ENCODE measurements at places on chromosomes 11 and 22. TPM values are rescaled to one million over a fixed set of nuclear protein-coding genes. Genes with fewer than 3 reads are reported as not detected.

DNA sequence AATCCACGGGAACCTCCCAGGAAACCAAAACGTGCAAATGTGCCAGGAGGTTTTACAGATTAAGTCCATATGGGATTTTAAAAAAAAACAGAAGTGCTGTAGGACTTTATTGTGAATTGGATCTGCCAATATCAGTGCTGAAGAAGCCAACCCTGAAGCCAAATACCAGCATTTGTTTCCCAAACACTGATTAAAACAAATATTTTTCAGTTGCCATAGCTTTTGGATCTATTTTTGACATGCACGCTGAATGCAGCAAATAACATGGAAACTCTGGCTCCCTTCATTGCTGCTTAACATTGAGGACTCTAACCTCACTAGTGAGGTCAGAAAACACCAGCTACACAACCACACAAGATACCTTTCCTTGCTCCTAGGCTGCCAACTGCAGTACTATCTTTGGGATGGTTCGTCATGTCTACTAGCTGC lies 28.4 kb upstream of the SIK2 start:
- H3K4me1 ChIP-seq = peaks cover 17% of the 10 kb centered on the region
- no peak for DNase-seq
- H3K4me3 ChIP-seq = no peak overlapping the region
- no peaks in the 10 kb centered on the region for H3K27me3 ChIP-seq
- no peaks in the 10 kb centered on the region for H3K36me3 ChIP-seq

DNA sequence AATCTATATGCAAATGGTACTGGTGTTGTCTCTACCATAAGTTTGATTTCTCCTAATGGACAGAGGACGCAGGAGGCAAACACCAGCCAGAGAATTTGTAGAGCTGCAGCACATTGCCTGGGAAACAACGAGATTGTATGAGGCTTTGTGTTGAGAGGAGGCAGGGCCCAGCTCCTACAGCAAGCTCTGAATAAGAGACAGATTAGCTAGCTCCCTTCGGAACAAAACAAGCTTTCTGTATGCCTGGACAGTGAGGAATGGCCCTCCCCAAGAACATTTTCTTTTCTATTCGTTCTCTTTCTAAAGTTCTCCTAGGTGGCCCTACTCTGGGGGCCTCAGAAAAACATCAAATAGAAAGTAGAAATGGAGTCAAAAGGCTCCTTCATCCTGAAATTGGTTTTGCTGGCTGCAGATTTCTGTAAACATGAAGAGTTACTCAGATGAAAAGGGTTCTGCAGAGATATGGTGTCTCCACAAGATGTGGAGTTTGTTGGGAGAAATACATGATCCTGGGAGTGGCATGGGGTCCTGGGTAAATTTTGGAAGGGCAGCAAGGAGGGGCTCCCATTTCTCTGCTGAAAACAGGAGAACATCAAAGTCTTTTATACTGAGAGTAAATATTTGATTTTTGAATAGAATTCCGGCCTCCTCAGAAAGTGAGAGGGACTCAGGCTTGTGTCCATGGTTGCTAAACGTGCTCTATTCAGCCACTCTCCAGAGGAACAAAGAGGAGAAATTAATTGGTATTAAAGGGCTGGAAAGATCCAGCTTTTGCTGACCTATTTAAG lies 6.8 kb upstream of the HEPACAM start:
- no peak for DNase-seq
- no peaks in the 10 kb centered on the region for H3K36me3 ChIP-seq
- H3K27me3 ChIP-seq = no peaks in the 10 kb centered on the region
- H3K4me1 ChIP-seq = no peaks in the 10 kb centered on the region
- H3K4me3 ChIP-seq = no peak overlapping the region
- H3K27ac ChIP-seq = no peak overlapping the region

GRCh38 chr22:41821471-41822316 lies 11.2 kb upstream of the SREBF2 start:
- H3K4me3 ChIP-seq = no peak overlapping the region
- H3K4me1 ChIP-seq = peaks cover 21% of the 10 kb centered on the region
- DNase-seq = no peak
- H3K36me3 ChIP-seq = no peaks in the 10 kb centered on the region

DNA sequence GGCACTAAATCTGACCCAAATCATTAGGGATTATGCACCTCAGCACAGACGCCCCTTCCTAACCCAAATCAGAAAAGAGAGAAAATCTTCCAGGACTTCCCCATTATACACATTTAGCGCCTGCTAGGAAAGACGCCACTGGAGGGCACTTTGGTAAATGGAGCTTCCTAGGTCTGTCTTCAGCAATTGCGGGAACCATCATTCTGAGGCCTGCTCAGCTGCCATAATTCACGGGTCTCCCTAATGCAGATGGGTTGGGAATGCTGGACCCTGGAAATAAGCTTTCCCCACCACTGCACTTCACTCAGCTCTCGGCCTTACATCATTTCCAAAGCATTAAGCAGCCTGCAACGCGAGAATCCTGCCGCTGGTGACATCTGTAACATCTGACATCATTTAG lies 86.2 kb upstream of the OPCML start:
- H3K27me3 ChIP-seq = no peaks in the 10 kb centered on the region
- H3K27ac ChIP-seq = no peak overlapping the region
- no peak overlapping the region for H3K4me3 ChIP-seq
- H3K4me1 ChIP-seq = no peaks in the 10 kb centered on the region

GRCh38 chr22:32218470-32218869 lies 13.6 kb upstream of the RFPL2 start:
- H3K27ac ChIP-seq = no peak overlapping the region
- H3K4me1 ChIP-seq = no peaks in the 10 kb centered on the region
- no peak for DNase-seq
- no peaks in the 10 kb centered on the region for H3K36me3 ChIP-seq
- no peak overlapping the region for H3K4me3 ChIP-seq

- H3K4me3 ChIP-seq = no peak overlapping the region
- peak; percentile 71 for DNase-seq
- no peaks in the 10 kb centered on the region for H3K36me3 ChIP-seq
- H3K4me1 ChIP-seq = peaks cover 61% of the 10 kb centered on the region
- peak overlapping the region; percentile 87 for H3K27ac ChIP-seq
These were observed 10.1 kb downstream of the C11orf91 start for GRCh38 chr11:33690290-33691065.

GRCh38 chr11:34890089-34890488 lies 26.1 kb downstream of the APIP start:
- no peak overlapping the region for H3K27ac ChIP-seq
- H3K27me3 ChIP-seq = no peaks in the 10 kb centered on the region
- no peak for DNase-seq
- H3K4me1 ChIP-seq = peaks cover 7% of the 10 kb centered on the region

GRCh38 chr22:17157714-17158113 lies 1.4 kb downstream of the HDHD5 start:
- no peaks in the 10 kb centered on the region for H3K36me3 ChIP-seq
- H3K4me3 ChIP-seq = no peak overlapping the region
- H3K27me3 ChIP-seq = no peaks in the 10 kb centered on the region

DNA sequence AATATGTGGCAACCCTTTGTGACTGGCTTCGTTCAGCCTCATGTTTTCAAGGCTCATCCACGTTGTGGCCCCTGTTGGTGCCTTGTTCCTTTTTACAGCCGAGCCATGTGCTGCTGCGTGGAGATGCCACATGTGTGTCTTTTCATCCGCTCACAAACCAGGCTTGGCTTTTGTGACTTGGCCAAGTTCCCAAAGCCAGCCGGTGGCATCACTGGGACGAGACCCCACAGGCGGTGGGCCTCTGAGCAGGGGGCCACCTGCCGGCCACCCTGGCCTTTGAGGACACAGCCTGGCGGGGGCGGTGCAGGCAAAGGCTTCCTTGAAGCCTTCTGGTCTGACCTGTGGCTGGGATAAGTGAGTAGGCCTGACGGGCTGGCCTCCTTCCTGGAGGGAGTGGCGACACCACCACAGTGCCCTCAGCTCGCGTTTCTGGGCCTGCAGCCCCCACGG lies 10.5 kb downstream of the GRK2 start:
- H3K4me1 ChIP-seq = peaks cover 59% of the 10 kb centered on the region
- H3K27me3 ChIP-seq = no peaks in the 10 kb centered on the region
- H3K4me3 ChIP-seq = no peak overlapping the region

Gene YPEL4
- 0.26 TPM for total RNA-seq

Gene CDCA5
- 2.3 TPM for total RNA-seq

DNA sequence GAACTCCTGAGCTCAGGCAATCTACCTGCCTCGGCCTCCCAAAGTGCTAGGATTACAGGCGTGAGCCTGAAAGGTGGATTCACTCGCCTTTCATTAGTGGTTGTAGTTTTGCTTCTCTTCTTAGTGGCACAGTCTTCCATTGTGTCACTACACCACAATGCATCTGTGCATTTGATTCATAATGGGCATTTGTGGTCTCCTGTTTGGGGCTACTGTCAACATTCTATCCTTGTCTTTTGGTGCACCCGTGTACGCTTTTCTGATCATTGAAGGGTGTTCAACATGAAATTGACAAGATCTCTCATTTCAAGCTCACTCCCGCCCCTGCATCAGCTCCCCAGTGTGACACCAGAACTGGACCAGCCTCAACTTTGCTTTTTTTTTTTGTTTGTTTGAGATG lies 2.0 kb upstream of the SYT12 start:
- H3K4me3 ChIP-seq = no peak overlapping the region
- no peaks in the 10 kb centered on the region for H3K36me3 ChIP-seq
- DNase-seq = no peak
- no peaks in the 10 kb centered on the region for H3K27me3 ChIP-seq
- H3K27ac ChIP-seq = no peak overlapping the region

GRCh38 chr11:33618351-33618710 lies 82.3 kb downstream of the C11orf91 start:
- H3K27me3 ChIP-seq = no peaks in the 10 kb centered on the region
- no peak overlapping the region for H3K27ac ChIP-seq
- peaks cover 8% of the 10 kb centered on the region for H3K4me1 ChIP-seq
- DNase-seq = no peak
- no peaks in the 10 kb centered on the region for H3K36me3 ChIP-seq

Gene OR2AG1
- not detected for total RNA-seq

DNA sequence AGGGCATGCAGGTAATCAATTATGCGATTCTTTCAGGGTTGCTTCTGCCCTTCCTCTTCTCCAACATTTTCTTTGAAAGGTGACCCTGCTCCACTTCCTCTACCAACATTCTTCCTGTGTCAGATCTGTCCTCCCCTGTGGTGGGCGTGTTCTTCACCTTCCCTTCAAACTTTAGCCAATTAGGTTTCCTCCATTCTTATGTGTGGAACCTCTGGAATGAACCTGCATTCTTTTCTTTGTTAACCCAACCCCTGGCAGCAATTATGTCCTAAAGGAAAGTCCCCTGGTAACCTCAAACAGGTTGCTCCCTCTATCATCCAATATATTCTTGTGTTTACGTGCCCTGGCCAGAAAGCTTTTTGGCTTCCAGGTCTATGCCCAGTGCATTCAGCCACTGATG lies 22.4 kb downstream of the KIRREL3 start:
- H3K27ac ChIP-seq = no peak overlapping the region
- no peak overlapping the region for H3K4me3 ChIP-seq
- H3K4me1 ChIP-seq = no peaks in the 10 kb centered on the region
- no peaks in the 10 kb centered on the region for H3K27me3 ChIP-seq

GRCh38 chr11:30285416-30286121 lies 37.3 kb upstream of the ARL14EP start:
- no peak overlapping the region for H3K4me3 ChIP-seq
- DNase-seq = no peak
- H3K27ac ChIP-seq = no peak overlapping the region
- H3K27me3 ChIP-seq = no peaks in the 10 kb centered on the region

Gene PPFIBP2
- 34.9 TPM for total RNA-seq

Gene CNGA4
- not detected for total RNA-seq

GRCh38 chr22:38966942-38967341 lies 9.5 kb downstream of the APOBEC3A start:
- peaks cover 23% of the 10 kb centered on the region for H3K4me1 ChIP-seq
- no peaks in the 10 kb centered on the region for H3K27me3 ChIP-seq

GRCh38 chr11:125626288-125626950 lies 1.5 kb downstream of the CHEK1 start:
- H3K4me1 ChIP-seq = peaks cover 16% of the 10 kb centered on the region
- H3K27ac ChIP-seq = peak overlapping the region; percentile 99
- H3K4me3 ChIP-seq = peak overlapping the region; percentile 53
- H3K36me3 ChIP-seq = no peaks in the 10 kb centered on the region
- DNase-seq = no peak

- H3K27ac ChIP-seq = no peak overlapping the region
- no peak overlapping the region for H3K4me3 ChIP-seq
- DNase-seq = no peak
These were observed 53.9 kb upstream of the SHISAL1 start for GRCh38 chr22:44366372-44367300.

Gene CD3G
- not detected for total RNA-seq

Gene RPS3
- 1,114 TPM for total RNA-seq

GRCh38 chr22:22754268-22754657 lies 109.8 kb downstream of the GGTLC2 start:
- H3K27me3 ChIP-seq = no peaks in the 10 kb centered on the region
- H3K4me3 ChIP-seq = no peak overlapping the region
- H3K4me1 ChIP-seq = peaks cover 18% of the 10 kb centered on the region
- no peaks in the 10 kb centered on the region for H3K36me3 ChIP-seq
- H3K27ac ChIP-seq = no peak overlapping the region

DNA sequence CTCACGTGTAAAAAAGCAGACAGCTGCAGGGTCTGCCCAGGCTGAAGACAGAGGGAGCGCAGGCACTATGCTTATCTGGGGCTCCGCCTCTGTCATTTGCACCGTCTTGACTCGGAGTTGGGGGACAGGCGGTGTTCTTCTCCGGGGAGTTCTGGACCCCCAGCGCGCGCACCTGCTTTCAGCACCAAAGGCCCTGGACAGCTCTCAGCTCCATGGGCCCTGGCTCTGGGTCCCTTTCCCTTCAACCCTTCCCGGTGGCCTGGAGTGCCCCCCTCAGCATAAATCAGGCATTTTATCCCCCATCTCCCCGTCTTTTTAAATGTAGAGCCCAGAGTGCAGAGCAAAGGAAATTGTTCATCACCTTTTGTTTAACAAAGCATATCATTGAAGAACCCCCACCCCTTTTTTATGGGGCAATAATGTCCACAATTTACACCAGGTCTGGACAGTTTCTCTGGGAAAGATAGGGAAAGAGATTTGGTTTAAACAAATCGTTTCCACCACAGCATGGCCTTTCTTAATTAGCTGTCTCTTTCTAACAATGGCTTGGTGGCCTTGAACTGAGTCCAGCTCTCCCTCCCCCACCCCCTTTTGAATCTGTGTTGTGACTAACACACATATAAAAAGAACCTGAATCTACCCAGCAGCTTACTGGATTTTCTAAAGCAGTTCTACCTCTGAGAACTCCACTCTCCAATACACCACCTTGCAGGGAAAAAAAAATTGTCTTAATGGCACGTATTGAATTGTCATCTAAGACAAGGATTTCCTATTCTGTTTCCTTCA lies 1.7 kb downstream of the SEZ6L start:
- H3K27ac ChIP-seq = no peak overlapping the region
- DNase-seq = no peak
- no peaks in the 10 kb centered on the region for H3K36me3 ChIP-seq
- H3K27me3 ChIP-seq = peaks cover 19% of the 10 kb centered on the region
- H3K4me3 ChIP-seq = no peak overlapping the region

All from body of pancreas (tissue), 4 donors.